ENCODE measurements at places on chromosomes 2 and 18.
A peak's percentile ranks its signal among the peaks of the same experiment; 100 is the strongest.

DNA sequence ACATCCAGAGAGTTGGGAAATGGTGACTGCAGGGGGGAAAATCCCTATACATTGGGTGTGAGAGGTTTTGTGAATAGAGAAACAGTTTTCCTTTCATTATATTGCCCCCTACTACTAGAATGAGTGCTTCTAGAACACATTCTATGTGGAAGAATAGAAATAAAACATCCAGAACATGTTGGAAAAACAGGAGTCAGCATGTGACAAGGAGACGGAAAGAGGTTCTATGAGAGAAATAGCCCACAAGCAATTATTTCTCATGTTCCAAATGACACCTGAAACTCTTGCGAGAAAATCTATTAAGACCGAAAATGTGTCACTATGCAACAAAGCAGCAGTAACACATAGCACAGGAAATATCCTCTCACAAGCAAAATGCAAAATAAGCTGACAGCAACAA lies 202.7 kb upstream of the SPOPL start:
- DNase-seq = no peak

DNA sequence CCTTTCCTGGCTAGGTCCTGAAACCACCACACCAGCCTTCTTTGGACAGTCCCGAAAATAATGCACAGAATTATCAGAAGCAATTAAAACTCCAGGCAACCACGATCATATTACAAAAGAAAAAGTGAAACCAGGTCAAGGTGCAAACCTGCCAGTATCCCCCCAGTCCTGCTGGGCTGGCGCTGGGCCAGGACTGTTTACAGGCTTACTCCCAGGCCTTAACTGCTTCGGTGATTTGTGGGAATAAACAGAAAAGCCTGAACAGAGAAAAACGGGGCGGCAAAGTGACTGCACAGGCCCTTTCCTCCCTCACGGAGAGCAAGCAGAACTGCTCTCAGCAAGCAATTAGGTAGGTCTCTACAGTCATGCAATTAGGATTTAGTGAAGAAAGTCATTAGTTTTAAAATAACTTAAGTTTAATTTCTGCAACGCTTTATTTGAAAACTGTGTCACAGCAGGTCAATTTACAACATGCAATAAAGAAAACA lies 1.3 kb downstream of the HDAC4 start:
- DNase-seq = peak; percentile 41

- DNase-seq = peak; percentile 59
Observed at GRCh38 chr2:24824966-24825882, 32.0 kb downstream of the CENPO start.

DNA sequence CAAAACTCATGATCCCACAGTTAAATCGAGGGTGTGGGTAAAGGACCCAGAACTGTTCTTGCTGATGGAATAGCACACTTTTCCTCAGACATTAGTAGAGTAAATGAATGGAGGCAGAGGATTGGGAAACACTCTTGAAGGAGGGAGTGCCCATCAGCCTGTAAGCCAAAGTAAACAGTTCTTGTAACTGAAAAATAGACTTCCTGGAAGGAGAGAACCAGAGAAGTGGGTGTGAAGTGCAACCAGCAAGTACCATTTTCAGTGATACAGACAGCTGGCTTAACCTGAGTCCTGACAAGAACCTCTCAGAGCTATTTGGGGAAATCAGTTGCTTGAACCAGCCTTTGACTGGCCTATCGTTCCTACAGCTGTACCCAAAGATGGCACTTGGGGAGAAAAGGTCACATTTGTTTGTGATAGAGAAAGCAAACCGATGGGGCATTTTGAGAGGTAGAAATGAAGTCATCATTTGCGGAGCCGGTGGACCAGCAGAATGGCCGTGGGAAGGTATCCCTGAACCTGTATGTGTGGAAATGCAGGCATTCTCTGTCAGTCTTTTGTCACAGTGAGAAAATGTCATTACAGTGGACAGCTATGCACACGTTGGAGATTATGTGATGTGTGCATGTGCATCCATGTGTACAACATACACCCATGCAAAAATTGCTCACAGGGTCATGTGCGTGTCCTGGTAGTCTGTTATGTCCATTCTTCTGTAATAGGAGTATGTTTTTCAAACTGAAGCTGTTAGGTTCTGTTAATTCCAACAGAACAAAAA lies 17.8 kb downstream of the CRIM1 start:
- DNase-seq = no peak

- DNase-seq = no peak
Observed at GRCh38 chr2:162403884-162404283, 60.0 kb downstream of the GCA start.
